Cardiac muscle cell (in vitro differentiated cells and primary cell): ENCODE measurements at places on chromosomes 12 and 14.

DNA sequence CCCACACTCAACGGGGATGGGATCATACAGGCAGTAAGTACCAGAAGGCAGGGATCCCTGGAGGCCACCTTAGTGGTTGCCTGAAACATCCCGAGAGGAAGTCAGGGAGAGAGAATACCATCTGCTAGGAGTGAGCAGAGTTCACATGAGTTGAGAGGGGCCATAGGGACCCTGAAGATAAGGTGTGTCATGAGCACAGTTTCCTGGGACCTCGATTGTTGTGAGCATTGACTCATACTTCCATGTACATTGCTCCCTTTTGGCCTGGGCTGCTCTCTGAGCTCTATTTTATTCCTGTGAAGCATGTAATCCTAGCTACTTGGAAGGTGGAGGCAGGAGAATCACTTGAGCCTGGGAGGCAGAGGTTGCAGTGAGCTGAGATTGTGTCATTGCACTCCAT, 120.5 kb downstream of the TBC1D30 start:
- no peak for DNase-seq

- DNase-seq: no peak
These were observed 59.9 kb downstream of the BMP4 start for GRCh38 chr14:53896726-53897125.

DNA sequence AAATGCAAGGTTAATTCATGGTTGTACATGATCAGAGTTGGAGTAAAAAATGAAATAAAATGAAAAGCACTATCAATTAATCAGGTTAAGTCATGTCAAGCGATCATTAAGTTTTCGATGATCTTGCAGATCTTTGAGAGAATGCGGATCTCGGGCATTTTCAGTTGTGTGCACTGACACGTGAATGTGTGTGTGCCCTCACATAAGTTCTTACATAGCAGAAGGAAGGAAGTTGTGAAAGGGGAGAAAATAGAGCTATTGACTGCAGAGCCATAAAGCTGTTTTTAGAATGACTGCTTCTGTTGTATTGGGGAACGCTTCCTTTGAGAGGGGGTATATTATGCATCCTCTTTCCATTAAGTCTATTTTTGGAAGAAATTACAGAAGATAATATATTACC, 101.3 kb downstream of the HMGA2 start:
- no peak for DNase-seq

DNA sequence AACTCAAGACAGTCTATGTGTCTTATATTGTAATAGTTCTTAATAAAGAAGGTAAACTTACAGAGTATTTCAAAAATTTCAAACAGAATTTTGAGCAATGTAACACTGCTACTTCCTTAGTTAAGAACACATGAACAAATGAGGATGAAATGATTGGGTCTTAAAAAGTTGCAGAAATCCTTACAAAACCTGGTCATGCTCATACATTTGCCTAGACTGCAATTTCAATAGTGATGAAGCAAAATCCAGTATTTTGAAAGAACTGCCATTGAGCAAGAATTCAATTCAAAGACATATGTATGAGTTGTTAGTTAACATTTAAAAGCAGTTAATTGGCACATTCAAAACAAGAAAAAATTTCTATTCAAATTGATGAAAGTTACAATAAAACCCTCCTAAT, 17.8 kb upstream of the HIF1A start:
- DNase-seq: peak; percentile 18

- DNase-seq: peak; percentile 8
These were observed 37.0 kb upstream of the BAZ1A start for GRCh38 chr14:34912182-34912581.

- peak; percentile 24 for DNase-seq
These were observed 39.9 kb downstream of the RIN3 start for GRCh38 chr14:92553438-92553837.

GRCh38 chr14:52922656-52923055, 28.2 kb downstream of the FERMT2 start:
- peak; percentile 63 for DNase-seq

DNA sequence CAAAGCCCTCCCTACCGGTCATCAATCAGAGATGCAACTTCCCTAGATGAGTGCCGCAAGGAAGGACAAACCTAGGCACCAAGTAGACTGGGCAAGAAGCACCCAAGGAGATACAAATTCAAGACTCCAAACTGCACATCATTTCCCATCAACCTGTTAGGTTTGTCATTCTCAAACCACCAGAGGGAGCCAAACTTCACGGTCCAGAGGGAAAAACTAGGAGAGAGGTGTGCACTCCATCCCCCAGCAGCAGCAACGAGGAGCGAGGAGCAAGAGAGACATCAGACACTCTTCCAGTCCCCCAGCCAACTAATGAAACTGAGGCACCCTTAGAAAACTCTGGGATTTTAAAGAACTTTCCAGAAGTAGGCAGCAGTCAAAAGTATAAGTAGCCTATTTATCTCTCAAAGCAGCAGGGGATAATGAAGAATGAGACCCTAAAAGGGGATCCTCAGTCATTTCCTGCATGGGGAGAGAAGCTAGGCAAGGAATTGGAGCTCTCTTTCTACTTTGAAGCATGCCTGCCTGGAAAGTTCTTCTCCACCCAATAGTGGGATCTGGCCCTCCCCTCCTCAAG, 37.0 kb upstream of the NT5DC3 start:
- peak; percentile 84 for DNase-seq

- DNase-seq: no peak
These were observed 82.0 kb upstream of the SFSWAP start for GRCh38 chr12:131628766-131629448.

GRCh38 chr14:99659333-99659741, 14.4 kb downstream of the HHIPL1 start:
- DNase-seq: no peak

- DNase-seq: no peak
These were observed 190.7 kb downstream of the EXOC5 start for GRCh38 chr14:57078054-57078453.

DNA sequence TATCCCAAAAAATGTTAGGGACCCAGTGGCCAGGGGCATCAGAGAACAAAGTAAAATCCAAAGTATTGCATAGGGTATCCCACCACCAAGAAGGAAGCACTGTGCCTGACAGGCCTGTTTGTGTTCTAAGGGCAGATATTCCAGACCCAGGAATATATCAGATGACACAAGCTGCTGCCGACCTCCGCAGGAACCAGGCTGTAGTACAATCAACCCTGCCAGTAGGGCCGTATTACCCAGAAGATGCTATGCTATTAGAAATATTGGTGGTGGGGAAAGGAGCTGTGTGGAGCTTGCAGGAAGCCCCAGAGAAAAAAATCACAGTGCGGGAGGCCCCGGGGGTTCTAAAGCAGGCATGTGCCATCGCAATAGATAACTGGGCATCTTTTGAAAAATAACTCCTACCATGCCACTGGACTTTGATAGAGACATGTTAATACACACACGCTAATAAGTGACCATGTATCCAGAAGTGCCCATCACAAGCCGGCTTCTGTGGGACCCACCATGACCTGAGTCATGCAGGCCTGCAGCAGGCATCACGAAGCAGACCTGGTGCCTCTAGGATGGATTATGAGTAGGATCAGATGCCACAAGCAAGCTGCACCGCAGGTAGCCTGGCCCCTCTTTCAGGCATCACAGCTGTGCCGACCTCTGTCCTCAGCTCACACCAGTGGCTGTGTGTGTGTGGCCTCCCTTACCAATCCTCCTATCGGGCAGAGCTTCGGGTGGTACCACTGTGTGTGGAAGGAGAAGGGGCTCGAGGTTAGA, 242.7 kb downstream of the BCL11B start:
- DNase-seq: no peak

DNA sequence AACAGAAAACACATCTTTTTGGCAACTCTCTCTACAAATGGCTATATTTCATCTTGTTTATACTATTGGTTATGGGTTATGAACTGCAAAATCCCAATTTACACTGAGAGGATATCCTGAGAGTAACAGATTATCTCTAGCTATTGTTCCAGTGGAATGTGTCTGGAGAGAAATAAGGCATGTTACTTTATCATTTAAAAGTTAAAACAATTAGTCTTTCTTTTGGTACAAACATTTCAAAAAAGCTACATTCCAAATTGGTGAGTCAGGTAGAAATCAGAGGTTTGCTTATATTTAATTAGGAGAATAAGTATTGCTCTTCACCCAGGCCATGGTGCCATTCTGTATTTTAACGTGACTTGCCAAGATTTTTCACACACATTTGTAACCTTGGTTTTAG, 411.6 kb downstream of the CCER1 start:
- peak; percentile 61 for DNase-seq

GRCh38 chr12:127223731-127224130, 1043.2 kb upstream of the TMEM132C start:
- peak; percentile 10 for DNase-seq

- no peak for DNase-seq
These were observed 95.0 kb downstream of the SYT1 start for GRCh38 chr12:78959556-78959955.

DNA sequence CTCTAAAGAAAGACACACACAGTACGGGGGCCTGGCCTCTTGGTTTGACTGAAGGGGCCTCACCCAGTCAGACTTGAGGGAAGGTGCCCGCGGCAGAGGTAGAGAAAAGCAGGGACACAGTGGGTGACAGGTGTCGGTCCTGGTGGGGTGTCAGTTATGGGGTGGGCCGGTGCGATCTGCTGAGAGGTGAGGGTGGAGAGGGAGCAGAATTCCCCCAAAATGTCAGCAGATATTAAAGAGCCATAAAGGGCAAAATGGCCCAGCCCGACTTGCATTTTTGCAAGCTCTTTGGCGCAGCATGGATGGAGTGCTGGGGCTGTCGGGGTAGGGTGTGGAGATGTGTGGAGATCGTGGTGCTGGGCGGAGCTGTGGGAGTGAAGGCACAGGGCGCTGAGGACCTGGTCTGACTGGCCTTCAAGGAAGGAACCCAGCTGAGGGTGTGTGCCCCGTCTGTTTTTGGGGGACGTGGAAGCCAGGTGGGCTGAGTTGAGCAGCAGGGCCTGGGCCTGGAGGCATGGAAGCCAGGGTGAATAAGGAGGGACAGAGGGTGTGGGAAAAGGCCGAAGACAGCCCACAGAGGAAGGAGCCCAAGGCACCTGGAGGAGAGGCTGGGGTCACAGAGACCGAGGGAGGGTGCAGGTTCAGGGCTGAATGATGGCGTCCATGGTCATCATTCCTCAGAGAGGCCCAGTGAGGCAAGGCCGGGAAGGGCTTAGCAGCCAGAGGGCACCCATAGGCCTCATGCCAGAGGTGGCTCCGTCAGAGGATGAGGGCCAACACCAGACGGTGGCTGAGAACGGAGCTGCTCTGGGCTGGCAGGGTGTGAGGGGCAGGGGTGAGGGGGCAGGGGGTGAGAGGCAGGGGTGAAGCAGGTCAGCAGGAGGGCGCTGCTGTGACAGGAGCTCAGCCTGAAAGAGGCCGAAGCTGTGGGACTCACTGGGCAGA, 48.2 kb upstream of the DYNC1H1 start:
- DNase-seq: no peak

DNA sequence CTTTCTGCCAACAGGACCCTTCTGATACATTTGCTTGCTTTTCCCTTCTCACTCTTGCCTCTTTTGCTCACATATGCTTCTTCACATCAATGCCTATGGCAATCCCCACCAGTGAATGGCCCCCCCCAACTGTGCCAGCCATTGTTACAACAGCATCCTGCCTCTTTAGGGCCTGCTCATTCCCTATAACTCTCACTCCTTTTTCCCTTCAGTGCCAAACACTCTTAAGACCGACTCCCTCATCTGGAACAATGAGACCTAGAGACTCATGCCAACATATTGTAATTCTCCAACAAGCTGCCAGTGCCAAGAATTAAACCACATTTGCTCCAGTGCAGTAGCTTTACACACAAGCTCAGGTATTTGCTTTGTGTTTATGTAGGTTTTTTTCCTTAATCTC, 189.0 kb downstream of the SOX5 start:
- DNase-seq: no peak

- peak; percentile 66 for DNase-seq
These were observed 7.0 kb upstream of the UBC start for GRCh38 chr12:124921200-124922031.

DNA sequence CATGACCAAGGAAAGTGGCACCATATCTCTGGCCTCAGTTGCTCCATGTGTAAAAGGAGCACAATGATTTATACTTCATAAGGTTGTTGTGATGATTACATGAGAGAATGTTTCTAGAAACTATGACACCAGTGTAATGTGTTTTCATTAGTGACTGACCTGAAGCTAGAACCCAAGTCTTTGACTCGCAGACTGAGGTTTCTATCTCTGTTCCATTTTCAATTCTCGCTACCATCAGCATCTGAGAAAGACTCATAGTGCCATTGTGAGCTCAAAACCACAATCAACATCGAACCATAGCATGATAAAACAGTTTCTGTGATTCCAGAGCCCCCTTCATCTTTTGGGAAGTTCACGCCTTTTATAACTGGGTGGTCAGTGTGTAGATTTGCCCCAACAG, 53.8 kb downstream of the STAB2 start:
- no peak for DNase-seq

DNA sequence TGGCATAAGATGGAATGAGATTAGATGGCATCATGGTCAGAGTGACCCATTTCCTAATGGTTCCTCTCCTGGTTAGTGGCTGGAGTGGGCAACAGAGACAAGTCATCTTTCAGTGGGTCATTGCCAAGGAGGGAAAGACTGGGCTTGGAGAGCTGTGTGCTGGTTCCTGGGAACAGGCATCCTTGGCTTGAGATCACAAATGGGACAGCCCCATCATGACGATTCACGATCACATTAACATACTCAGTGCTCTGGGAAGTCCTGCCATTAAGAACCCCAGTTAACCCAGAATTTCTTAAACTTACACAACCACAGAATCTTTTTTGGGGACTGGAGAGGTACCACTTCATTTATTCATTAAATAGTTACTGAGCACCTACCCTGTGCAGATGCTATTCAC, 27.3 kb downstream of the CHST11 start:
- no peak for DNase-seq

- DNase-seq: no peak
These were observed 2.5 kb upstream of the LPAR5 start for GRCh38 chr12:6638305-6638704.

- DNase-seq: peak; percentile 14
These were observed 49.7 kb upstream of the TRAF3 start for GRCh38 chr14:102727336-102728095.

DNA sequence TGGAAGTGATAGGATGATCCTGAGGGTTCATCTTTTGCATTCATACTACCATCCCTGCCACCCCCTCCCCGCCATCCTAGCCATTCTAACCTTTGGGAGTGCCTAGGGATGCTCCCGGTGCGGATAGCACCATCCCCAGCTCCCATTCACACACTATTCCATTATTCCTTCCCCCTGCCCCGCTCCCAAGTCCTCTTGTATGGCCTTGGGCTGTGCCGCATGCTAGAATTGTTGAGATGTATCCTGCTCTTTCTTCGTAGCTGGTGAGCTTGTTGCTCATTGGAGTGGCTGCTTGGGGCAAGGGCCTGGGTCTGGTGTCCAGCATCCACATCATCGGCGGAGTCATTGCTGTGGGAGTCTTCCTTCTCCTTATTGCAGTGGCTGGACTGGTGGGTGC, 644 bp downstream of the TSPAN31 start:
- no peak for DNase-seq

GRCh38 chr12:116266168-116266601, 11.3 kb downstream of the MED13L start:
- DNase-seq: no peak

GRCh38 chr14:52716155-52716554, 9.2 kb downstream of the PSMC6 start:
- DNase-seq: no peak

- peak; percentile 2 for DNase-seq
These were observed 300.9 kb upstream of the DCN start for GRCh38 chr12:91483471-91483985.
